ENCODE measurements at places on chromosomes 13 and 19.

GRCh38 chr19:56111601-56112312 is 9.3 kb downstream of the ZNF787 start:
- no peak for DNase-seq

DNA sequence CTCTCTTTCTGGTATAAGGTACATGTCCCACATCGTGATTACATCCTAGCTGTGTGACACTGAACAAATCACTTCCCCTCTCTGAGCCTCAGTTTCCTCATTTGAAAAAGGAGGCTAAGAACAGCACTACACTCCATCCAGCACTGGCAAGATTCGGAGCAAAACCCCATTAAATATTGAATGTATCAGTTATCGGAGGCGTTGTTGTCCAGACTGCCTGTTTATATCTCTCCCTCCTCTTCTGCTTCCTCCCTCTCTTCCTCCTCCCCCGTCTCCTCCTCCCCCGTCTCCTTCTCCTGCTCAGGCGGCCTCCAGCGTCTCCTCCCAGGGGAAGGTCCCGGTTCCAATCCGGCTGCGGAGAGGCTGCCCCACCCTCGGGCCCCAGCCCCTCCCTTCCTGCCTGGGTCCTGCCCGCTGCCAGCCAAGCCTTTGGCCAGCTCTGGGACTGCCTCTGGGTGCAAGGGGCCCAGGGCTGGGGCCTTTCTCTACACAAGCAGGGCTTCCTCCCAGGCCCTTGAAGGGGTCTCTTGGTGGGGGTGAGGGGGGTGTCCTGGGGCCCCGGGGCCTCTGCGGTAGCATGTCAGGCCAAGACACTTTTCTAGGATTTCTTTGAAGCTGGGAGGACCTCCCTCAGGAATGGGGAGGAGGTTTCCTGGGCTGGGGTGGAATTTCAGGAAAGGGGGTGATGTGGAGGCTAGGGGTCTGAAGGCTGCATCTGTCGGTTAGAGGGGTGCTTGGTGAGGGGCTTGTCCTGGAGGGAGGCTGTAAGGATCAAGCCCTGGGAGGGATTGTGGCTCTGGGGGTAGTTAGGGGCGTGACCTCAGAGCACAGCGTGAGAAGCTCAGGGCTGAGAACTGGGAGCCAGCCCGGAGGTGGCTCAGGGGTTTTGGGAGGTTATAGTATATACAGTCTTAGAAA is 1.9 kb downstream of the RRAS start:
- DNase-seq = no peak

DNA sequence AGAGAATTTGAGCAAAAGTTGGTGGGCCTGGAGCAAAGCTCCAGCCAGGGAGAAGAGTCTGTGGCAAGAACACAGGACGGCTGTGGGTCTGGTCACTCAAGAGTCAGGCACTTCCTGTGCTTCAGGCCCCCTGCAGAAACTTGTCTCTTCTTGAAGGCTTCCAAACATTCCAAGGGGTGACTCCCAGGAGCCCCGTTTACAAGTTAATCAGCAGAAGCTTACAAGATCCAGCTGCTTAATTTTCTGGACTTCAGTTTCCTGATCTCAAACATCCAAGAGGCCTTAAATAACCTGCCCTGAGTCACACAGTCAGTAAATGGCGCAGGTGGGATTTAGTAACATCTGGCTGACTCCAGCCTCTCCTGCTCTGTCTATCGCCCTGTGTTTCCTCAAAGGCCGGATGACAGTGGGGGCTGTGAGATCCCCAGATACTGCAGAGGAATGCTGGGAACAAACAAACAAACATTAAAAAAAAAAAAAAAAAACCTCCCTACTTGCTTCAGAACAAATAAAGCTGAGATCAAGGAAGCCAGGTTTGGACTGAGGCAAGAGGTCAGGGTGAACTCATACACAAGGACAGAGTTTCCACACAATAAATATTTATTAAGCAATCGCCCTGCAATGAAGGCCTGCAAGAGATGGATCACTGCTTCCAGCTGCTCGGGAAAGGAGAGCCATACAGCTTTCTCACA is 175.4 kb upstream of the RFC3 start:
- DNase-seq = no peak

DNA sequence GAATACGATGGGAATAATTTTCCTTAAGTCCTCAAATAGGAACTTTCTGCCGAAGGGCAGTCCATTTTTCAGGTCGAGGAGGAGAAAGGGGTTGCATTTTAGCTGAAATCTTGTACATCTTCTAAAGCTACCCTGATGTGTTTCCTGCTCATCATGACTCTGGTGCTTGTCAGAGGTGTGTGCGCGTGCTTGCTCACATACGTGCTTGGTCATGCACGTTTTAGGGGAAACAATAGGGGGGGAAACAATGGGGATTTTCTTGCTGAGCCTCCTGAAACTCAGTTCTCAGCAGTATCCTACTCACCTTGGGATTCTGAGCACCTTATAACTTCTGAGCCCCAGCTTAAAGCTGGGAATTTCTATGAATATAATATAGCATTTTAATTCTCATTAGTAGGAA is 44.7 kb downstream of the TM9SF2 start:
- no peak for DNase-seq

DNA sequence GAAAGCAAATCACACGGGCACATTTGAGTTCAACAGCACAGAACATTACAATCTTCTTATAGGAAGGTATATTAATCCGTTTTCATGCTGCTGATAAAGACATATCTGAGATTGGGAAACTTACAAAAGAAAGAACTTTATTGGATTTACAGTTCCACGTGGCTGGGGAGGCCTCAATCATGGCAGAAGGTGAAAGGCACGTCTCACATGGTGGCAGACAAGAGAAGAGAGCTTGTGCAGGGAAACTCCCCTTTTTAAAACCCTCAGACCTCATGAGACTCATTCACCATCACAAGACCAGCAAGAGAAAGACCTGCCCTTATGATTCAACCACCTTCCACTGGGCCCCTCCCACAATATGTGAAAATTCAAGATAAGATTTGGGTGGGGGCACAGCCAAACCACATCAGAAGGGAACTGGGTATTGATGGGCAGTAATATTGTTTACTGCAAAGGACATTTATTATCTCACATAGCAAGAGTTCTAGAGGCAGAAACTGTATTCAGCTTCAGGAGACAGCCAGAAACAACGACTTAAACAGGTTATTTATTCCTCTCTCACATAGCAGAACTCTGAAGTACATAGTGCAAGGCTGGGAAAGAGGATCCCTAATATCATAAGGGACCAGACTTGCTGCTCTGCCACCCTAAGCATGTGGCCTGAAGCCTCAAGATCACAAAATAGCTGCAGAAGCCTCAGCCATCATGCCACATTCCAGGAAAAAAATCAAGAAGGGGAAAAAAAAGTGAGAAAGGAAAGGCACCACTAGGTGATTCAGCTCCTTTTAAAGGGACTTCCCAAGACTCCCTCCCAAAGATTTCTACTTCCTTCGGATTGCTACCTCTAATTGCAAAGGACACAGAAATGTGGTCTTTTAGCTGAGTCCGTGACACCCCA is 23.1 kb downstream of the FXYD5 start:
- DNase-seq = no peak

DNA sequence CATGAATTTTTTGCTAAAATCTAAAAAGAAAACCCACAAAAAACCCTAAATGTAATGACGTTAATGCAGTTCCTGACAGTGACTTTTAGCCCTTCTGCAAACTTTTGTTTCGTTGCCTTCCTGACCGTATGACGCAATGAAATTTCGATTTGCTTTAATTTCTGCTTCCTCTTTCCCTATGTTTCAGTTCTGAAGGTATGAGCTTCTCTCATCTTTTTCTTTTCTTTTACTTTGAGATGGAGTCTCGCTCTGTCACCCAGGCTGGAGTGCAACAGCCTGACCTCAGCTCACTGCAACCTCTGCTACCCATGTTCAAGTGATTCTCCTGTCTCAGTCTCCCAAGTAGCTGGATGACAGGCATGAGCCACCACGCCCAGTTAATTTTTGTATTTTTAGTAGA is 6.1 kb upstream of the LILRA5 start:
- DNase-seq = no peak

- no peak for DNase-seq
Observed at GRCh38 chr13:110698689-110699088, 7.2 kb downstream of the CARS2 start.

- no peak for DNase-seq
Observed at GRCh38 chr13:26022538-26023292, 29.1 kb downstream of the SHISA2 start.

DNA sequence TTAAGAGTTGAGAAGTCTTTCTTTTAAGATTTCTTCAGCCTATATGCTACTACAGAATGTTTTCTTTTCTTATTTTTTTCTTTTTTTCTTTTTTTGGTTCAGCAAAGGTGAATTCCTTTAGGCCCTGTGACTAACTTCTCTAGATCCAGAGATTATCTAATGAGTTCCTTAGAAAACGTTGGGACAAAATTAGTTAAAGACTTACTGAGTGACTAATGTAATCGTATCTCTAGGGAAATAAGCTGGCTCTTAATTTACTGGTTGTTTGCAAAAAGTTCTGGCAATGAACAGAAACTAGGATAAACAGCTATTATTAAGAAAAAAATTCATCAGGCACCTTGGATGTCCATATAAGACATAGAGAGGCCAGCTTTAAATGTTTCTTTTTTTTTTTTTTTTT is 30.7 kb upstream of the CSNK1A1L start:
- DNase-seq = no peak

DNA sequence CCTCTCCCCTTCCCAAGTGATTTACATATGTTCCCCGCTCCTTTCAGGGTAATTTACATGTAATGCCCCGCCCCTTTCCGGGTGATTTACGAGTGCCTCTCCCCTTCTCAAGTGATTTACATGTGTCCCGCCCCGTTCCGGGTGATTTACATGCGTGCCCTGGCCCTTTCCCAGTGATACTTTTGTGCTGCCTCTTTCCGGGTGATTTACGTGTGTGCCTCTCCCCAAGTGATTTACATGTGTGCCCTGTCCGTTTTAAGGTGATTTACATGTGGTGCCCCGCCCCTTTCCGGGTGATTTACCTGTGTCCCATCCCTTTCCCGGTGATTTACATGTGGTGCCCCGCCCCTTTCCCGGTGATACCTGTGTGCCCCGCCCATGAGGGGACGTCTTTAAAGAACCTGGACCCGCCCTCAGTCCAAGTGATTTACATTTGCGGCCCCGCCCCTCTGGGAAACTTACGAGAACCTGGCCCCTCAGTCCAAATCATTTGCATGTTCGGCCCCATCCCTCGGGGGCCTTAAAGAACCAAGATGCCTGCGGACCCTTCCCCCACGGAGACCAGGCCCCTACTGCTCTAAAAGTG is 559 bp upstream of the LENG9 start:
- peak; percentile 74 for DNase-seq

DNA sequence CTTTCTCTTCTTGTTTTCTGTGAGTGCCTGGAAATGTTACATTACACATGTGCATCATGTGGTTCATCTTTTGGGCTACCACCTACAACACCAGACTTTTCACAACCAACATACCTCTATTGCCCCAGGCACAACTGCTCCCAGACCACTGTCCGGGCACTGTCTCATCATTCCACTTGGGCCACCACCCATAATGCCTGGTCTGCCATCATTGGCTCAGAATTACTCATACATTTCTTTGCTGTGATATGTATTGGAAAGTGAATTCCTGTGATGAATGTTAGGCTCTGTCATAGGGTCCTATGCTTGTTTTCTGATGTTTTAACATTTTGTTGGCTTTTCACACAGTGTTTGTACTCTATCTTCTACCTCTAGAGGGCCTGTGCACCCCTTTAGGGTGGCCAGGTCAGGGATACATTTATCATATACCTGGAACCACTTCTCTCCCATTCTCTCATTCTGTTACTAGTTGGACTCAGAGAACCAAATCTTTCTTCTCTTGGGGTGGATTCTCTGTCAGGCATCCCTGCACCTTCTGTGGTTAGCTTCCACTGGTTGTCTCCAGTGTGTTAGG is 172.8 kb downstream of the NHLRC3 start:
- DNase-seq = no peak

DNA sequence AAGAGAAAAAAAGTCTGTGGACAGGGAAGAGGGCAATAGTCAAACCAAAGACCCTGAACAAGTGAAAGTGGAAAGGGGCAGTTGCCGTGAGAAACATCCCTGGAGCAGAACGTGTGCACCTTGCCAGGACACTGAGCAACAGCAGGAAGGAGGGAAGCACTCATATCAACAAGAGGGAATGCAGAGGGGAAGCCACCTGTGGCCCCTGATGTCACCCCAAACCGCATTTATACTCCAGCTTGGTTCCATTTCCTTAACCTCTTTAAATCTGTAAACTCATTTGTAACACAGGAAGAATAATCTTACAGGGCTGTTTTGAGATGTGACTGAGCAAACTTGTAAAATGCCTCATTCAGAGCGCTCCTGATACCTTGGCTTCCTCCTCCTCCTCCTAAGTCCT is 698.8 kb downstream of the DIAPH3 start:
- no peak for DNase-seq

DNA sequence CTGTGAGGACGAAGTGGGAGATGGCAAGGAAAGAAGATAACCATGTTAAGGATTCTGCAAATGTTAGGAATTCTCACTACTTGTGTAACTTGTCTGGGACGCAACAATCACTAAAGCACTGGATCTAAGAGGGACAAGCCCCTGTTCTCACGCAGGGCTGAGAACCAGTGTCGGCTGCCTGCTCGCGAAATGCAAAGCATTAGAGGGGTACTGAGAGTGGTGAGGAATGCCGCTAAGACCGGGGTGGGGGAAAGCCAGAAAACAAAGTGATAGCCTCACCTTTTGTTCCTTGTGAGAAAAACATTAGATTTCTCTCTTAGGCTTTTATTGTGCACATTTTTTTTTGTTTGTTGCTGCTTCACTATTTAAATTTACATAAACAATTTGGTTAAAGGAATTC is 241.9 kb downstream of the ABCC4 start:
- DNase-seq = no peak

- no peak for DNase-seq
Observed at GRCh38 chr13:99355267-99356011, 48.2 kb upstream of the GPR183 start.

GRCh38 chr19:34686455-34686854 is 9.0 kb downstream of the ZNF302 start:
- DNase-seq = no peak

DNA sequence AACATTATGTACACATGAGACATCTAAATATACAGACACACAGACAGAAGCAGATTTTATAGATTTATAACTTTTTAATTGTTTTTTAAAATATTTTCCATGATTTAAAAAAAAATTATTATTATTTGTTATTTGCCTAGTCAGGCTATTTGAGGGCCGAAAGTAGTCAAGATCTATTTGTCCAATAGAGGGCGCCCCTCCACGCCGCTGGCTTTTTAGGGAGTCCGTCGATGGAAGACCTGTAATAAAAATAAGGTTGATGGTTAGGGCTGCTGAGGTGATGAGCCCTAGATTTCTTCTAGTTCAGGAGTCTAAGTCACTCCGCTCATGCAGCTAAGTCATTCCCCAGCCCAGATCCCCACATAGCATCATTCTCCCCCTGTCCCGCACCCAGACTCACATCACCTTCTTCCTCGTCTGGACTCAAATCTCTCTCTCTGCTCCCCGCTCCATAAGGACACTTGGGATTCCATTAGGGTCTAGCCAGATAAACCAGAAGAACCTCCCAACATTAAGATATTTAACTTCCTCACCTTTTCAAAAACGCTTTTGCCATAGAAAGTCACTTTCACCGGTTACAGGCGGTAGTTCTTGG is 33.9 kb upstream of the CEACAM21 start:
- DNase-seq = no peak

DNA sequence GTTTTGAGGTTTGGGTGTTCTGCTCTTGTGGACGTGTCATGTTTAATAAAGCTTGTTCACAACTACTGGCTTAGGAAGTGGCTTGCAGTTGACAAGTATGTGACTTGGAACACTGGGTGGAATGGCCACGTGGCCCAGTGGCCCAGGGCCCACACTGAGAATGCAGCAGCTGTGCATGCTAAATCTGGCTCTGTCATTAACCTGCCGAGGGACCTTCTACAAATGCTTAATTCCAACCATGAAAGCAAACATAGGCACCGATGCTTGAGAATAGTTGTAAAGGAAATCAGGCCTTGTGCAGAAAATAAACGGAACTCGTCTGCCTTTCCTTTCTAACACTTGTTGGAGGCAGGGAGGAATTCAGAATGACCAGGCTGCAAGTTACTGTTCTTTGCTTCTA is 11.6 kb upstream of the CLDN10 start:
- DNase-seq = peak; percentile 35

Measured in midbrain (tissue), 1 donor.